Fibroblast of lung (primary cell): ENCODE measurements at places on chromosomes 3 and 15. TPM values are rescaled to one million over a fixed set of nuclear protein-coding genes. Genes with fewer than 3 reads are reported as not detected.
A peak's percentile ranks its signal among the peaks of the same experiment; 100 is the strongest.

Gene ROPN1B
- total RNA-seq = not detected in 2 replicates

Gene DUOXA2
- not detected in 2 replicates for total RNA-seq

Gene COLQ
- 0.26 and 0.33 TPM in 2 replicates for total RNA-seq

GRCh38 chr3:16790432-16791400, 94.0 kb upstream of the PLCL2 start:
- H3K4me1 ChIP-seq = no peaks in the 10 kb centered on the region
- DNase-seq = no peak
- no peak overlapping the region for H3K27ac ChIP-seq
- H3K36me3 ChIP-seq = no peaks in the 10 kb centered on the region
- no peak overlapping the region for H3K4me3 ChIP-seq

DNA sequence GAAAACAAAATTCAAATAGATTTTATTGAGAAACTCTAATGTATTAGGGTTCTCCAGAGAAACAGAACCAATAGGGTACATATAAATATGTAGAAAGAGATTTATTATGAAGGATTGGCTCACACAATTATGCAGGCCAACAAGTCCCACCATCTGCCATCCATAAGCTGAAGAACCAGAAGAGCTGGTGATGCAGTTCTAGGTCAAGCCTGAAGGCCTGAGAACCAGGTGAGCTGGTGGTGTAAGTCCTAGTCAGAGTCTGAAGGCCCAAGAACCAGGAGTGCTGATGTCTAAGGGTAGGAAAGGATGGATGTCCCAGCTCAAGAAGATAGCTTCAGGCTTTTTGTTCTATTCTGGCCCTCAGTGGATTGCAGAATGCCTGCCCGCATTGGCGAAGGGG, 2.6 kb upstream of the NFKBIZ start:
- H3K4me3 ChIP-seq = no peak overlapping the region
- no peaks in the 10 kb centered on the region for H3K27me3 ChIP-seq

Gene ST6GAL1
- total RNA-seq = 0.83 and 1.3 TPM in 2 replicates

- H3K4me1 ChIP-seq = no peaks in the 10 kb centered on the region
- no peak for DNase-seq
- H3K27me3 ChIP-seq = no peaks in the 10 kb centered on the region
- no peaks in the 10 kb centered on the region for H3K36me3 ChIP-seq
- no peak overlapping the region for H3K27ac ChIP-seq
These were observed 24.9 kb downstream of the LARS2 start for GRCh38 chr3:45413172-45413765.

- no peaks in the 10 kb centered on the region for H3K36me3 ChIP-seq
- H3K27me3 ChIP-seq = no peaks in the 10 kb centered on the region
These were observed 3.3 kb downstream of the RAB8B start for GRCh38 chr15:63192619-63193206.

DNA sequence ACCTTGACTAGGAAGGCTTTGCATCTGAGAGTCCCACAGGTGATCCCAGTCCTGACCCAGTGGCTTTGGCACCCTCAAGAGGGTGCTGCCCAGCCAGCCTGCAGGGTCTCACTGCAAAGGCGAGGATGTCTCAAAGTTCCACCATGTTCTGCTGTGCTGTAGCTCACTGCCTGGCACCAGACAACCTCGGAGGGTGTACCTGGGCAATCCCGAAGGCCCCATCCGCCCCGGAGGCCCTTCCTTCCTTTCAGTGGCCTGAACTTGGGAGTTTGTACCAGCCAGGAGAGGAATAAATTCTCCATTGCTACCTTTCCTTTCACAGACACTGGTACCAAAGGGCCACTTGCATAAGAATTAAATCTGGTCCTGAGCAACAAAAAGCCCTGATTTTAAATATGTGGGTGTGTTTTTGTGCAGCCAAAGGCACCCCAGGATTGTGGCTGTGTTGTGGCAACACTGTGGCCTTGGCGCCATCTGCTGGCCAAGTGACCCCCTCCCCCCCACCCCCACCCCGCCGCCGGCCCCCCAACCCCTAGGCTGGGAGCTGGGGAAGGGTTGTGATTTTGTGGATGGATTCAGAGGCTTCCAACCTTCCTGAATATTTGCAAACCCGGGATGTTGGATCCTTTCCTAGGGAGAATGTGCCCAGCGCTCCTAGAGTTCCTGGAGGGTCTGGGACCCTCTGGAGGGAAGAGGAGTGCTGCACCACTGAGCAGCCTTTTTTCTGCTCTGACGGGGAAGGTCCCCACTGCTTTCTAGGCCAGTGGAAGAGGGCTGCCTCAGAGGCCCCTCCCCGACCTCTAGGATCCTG, 9.7 kb upstream of the PTPN23 start:
- H3K4me1 ChIP-seq = no peaks in the 10 kb centered on the region
- no peak overlapping the region for H3K4me3 ChIP-seq
- no peak for DNase-seq
- no peak overlapping the region for H3K27ac ChIP-seq
- H3K27me3 ChIP-seq = peaks cover 2% of the 10 kb centered on the region

Gene CYP1A1
- total RNA-seq = under 0.01 TPM in 1 of 2 replicates, not detected in the other

- H3K27me3 ChIP-seq = no peaks in the 10 kb centered on the region
- no peaks in the 10 kb centered on the region for H3K4me1 ChIP-seq
- no peaks in the 10 kb centered on the region for H3K36me3 ChIP-seq
- DNase-seq = no peak
- no peak overlapping the region for H3K4me3 ChIP-seq
These were observed 953.9 kb downstream of the GBE1 start for GRCh38 chr3:80807577-80807976.

DNA sequence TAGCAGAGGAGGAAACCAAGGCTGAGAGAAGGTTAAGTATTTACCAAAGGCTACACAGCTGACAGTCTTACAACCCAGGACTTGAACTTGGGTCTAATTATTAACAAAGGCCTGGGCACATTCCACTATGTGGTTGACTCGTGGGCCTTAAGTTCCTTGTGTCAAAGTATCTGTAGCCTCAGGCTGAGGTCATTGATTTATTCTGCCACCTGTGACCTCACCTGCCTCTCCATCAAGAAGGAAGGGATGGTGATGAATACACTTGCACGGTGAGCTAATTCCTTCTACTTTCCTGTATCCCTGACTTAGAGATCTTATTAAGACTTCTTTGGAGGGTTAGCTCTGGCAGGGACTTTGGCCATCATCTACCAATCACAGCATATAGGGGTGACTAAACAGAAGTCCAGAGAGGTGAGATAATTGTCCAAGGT, 19.9 kb upstream of the LRRC58 start:
- peaks cover 4% of the 10 kb centered on the region for H3K27me3 ChIP-seq
- DNase-seq = no peak
- H3K27ac ChIP-seq = no peak overlapping the region
- H3K4me3 ChIP-seq = no peak overlapping the region

- H3K4me1 ChIP-seq = no peaks in the 10 kb centered on the region
- peaks cover 8% of the 10 kb centered on the region for H3K36me3 ChIP-seq
- DNase-seq = no peak
- no peaks in the 10 kb centered on the region for H3K27me3 ChIP-seq
- H3K4me3 ChIP-seq = no peak overlapping the region
These were observed 40.5 kb upstream of the TEX264 start for GRCh38 chr3:51630513-51630912.

Gene MED12L
- total RNA-seq = 4.3 and 4.9 TPM in 2 replicates

Gene SLC25A36
- 55.0 and 78.6 TPM in 2 replicates for total RNA-seq

DNA sequence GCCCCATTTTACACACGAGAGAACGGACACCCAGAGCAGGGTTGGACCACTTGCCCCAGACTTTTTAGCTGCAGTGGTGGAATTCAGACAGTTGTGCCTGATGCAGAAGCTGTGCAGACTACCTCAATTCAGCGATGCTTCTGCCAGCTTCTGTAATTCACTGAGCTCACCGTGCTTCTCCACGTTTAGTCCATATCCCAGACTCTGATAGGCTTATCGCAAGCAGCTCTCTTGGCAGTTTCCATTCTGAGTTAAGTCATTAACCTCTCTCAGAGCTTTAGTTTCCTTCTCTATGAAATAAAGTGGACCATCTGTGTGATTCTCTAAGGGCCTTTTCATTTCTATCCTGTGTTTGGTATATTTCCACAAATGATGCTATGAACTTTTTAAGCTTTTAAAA, 37.1 kb downstream of the ABHD17C start:
- no peaks in the 10 kb centered on the region for H3K27me3 ChIP-seq
- H3K4me3 ChIP-seq = no peak overlapping the region
- no peak overlapping the region for H3K27ac ChIP-seq
- DNase-seq = no peak
- no peaks in the 10 kb centered on the region for H3K4me1 ChIP-seq
- peaks cover 5% of the 10 kb centered on the region for H3K36me3 ChIP-seq

GRCh38 chr15:83203543-83203942, 4.1 kb downstream of the HDGFL3 start:
- H3K4me1 ChIP-seq = no peaks in the 10 kb centered on the region
- no peaks in the 10 kb centered on the region for H3K27me3 ChIP-seq
- no peak overlapping the region for H3K27ac ChIP-seq
- no peak overlapping the region for H3K4me3 ChIP-seq
- no peak for DNase-seq
- H3K36me3 ChIP-seq = no peaks in the 10 kb centered on the region

Gene NTRK3
- 0.77 TPM in 1 of 2 replicates, not detected in the other for total RNA-seq

DNA sequence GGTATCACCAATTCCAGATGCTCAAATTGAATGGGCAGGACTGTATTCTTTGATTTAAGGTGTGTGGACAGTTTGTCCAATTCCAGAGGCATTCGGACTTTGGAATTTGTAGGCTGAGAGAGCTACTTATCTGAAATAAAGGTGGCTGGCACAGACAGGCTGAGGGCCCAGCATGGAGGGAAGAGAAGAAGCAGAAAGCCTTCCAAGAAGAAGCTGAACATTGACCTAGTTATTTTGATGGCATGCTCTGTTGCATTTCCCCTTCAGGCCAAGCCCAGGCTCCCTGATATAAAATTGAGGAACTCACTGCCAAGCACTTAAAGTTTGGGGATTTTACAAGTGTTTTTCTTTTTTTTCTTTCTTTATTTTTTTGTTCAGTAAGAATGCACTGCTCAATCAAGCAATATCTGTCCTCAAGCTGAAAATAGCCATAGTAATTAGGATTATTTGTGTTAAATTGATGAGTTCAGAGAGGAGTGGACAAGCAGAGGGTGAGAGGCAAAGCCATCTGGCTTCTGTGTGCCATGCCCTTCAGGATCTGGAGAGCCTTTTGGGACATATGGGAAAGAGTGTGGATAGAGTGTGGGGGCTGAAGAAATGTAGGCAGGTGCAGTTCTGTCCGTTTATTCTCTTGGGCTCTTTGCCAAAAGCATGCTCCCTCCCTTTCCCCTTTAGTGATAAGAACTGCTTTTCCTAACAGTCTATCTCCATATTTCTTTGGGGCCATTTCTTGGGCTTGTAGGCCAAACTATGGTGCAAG, 148.9 kb downstream of the OXSM start:
- no peak overlapping the region for H3K27ac ChIP-seq
- no peaks in the 10 kb centered on the region for H3K4me1 ChIP-seq
- DNase-seq = no peak

Gene EPHB3
- 3.9 and 7.6 TPM in 2 replicates for total RNA-seq

Gene DPPA2
- total RNA-seq = not detected in 2 replicates

Gene FETUB
- not detected in 2 replicates for total RNA-seq

GRCh38 chr3:123660900-123661299, 76.0 kb upstream of the HACD2 start:
- H3K4me3 ChIP-seq = no peak overlapping the region
- no peaks in the 10 kb centered on the region for H3K27me3 ChIP-seq
- H3K36me3 ChIP-seq = peaks cover 19% of the 10 kb centered on the region
- H3K4me1 ChIP-seq = peaks cover 32% of the 10 kb centered on the region

- DNase-seq = no peak
- H3K4me1 ChIP-seq = no peaks in the 10 kb centered on the region
- no peaks in the 10 kb centered on the region for H3K36me3 ChIP-seq
- no peak overlapping the region for H3K27ac ChIP-seq
- no peak overlapping the region for H3K4me3 ChIP-seq
- H3K27me3 ChIP-seq = no peaks in the 10 kb centered on the region
These were observed 28.6 kb downstream of the NEK10 start for GRCh38 chr3:27340534-27340933.

- no peaks in the 10 kb centered on the region for H3K36me3 ChIP-seq
- no peaks in the 10 kb centered on the region for H3K4me1 ChIP-seq
- no peaks in the 10 kb centered on the region for H3K27me3 ChIP-seq
- H3K4me3 ChIP-seq = no peak overlapping the region
- peak; percentile 69 for DNase-seq
- no peak overlapping the region for H3K27ac ChIP-seq
These were observed 19.4 kb upstream of the UBE2E2 start for GRCh38 chr3:23183731-23184130.

GRCh38 chr15:72042054-72042453, 75.9 kb downstream of the MYO9A start:
- no peak for DNase-seq
- H3K4me3 ChIP-seq = no peak overlapping the region
- H3K36me3 ChIP-seq = no peaks in the 10 kb centered on the region
- no peaks in the 10 kb centered on the region for H3K27me3 ChIP-seq
- H3K4me1 ChIP-seq = no peaks in the 10 kb centered on the region
- H3K27ac ChIP-seq = no peak overlapping the region

DNA sequence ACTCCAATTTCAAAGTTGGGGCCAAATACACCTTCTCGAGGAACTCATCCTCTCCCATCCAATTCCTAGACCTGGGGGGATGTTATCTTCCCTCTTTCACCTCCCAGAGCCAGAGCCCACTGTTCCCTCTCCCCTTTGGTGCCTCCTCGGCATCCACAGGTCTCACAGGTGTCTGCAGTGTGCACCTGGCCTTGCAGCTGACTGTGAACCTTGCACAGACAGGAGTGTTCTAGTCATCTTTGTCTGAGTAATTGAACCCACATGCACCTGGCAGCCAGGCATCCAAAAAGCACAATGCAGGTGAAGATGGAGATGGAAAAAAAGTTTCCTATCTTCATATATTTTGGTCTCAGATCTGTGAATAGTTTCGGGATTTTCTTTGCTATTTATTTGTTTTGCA, 30.8 kb downstream of the PCOLCE2 start:
- no peaks in the 10 kb centered on the region for H3K4me1 ChIP-seq
- H3K4me3 ChIP-seq = no peak overlapping the region
- no peaks in the 10 kb centered on the region for H3K27me3 ChIP-seq

Gene GOLGA8R
- total RNA-seq = 1.3 and 1.8 TPM in 2 replicates

- no peaks in the 10 kb centered on the region for H3K36me3 ChIP-seq
- no peak overlapping the region for H3K4me3 ChIP-seq
- H3K27ac ChIP-seq = no peak overlapping the region
- H3K4me1 ChIP-seq = no peaks in the 10 kb centered on the region
These were observed 4.6 kb upstream of the TBL1XR1 start for GRCh38 chr3:177201700-177202397.

GRCh38 chr15:66846031-66846430, 144.0 kb downstream of the SMAD6 start:
- peaks cover 21% of the 10 kb centered on the region for H3K4me1 ChIP-seq
- H3K27ac ChIP-seq = no peak overlapping the region
- H3K27me3 ChIP-seq = no peaks in the 10 kb centered on the region
- H3K36me3 ChIP-seq = no peaks in the 10 kb centered on the region
- DNase-seq = no peak

Gene KBTBD13
- not detected in 2 replicates for total RNA-seq

- H3K27ac ChIP-seq = no peak overlapping the region
- no peak overlapping the region for H3K4me3 ChIP-seq
- no peak for DNase-seq
- H3K4me1 ChIP-seq = no peaks in the 10 kb centered on the region
These were observed 276.9 kb downstream of the TLE3 start for GRCh38 chr15:69820819-69821218.
